Stimulated activated CD4-positive, alpha-beta T cell treated with anti-CD3 and anti-CD28 coated beads, Interleukin-12 subunit alpha, Interleukin-12 subunit beta, amount 100 ng/mL, for 24 hours (primary cell): ENCODE measurements at places on chromosomes 6 and 20.

- DNase-seq = no peak
Observed at GRCh38 chr6:158219228-158219627, 51.1 kb downstream of the GTF2H5 start.

DNA sequence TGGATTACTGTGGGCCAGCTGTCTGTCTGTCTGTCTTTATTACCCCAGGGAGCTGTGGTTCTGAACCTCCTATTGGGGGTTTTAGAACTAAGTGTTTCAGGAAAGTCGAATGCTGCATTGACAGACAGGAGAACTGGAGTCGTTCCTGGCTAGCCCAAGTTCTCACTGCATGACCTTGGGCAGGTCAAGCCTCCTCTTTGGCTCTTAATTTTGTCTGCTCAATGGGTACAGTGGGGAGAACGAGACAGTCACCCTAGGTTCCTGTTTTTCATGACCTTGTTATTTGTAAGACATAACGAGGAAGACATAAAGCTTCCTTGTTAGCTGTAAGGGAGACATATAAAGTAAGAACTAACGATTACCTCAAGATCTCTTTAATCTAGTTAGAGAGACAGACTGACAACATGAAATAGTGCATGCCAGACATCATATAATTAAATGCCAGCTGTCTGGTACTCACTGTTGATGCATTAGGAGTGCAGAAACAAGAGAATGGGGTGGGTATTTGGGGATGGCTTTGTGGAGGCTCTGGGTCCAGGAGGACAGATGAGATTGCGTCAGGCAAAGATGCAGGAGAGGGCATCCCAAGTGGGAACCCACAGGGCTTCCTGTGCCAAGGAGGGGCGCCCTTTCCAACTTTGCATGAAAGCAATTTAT, 3.7 kb upstream of the CCDC167 start:
- DNase-seq = no peak

DNA sequence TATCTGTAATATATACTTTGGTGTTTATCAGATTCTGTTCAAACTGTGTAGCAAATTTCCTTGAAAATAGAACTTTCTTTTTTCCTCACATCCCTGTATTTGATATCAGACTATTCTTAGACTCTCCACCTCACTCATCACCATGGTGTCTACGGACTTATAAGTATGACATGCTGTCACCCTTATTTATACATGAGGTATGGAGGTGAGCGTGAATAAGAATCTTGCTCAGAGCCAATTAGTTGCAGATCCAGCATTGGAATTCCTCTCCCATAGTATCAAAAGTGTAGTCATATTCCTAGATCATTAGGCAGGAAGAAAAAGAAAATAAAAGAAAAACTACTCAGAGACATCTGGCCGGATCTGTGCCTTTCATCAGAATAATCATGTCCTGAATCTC, 43.0 kb downstream of the TPD52L1 start:
- DNase-seq = no peak

DNA sequence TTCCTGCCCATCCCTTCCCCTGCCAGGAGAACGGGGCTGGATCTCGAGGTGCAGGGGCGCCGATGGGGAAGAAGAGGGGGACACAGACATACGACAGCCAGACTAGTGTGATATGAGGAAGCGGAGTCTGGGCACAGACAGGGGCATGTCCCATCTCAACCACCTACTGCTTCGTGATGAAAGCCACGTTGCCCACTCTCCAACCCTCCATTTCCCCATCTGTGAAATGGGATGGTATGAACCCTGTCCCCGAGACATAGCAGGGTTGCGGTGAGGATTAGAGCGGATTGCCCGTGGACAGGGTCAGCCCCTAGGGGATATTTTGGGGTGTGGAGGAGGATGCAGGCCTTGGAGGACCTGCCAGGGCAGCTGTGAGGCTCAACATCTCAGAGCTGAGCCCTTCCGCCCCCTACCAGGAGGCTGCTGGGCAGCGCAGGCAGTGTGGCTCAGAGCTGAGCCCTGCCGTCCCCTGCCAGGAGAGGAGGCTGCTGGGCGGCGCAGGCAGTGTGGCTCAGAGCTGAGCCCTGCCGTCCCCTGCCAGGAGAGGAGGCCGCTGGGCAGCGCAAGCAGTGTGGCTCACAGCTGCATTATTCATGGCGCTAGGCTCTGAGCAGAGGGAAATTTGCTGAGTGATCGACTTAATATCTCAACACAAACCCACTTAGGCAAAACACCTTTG, 71.7 kb downstream of the GRM4 start:
- no peak for DNase-seq

GRCh38 chr20:881051-881782, 34.9 kb downstream of the ANGPT4 start:
- DNase-seq = no peak

GRCh38 chr6:18390476-18390875, 3.3 kb downstream of the RNF144B start:
- DNase-seq = no peak

GRCh38 chr6:134691180-134691579, 258.7 kb downstream of the ALDH8A1 start:
- no peak for DNase-seq
